ENCODE measurements at places on chromosomes 16 and 17.

- DNase-seq, result no peak
Observed at GRCh38 chr16:85221771-85222154, 109.5 kb upstream of the CIBAR2 start.

DNA sequence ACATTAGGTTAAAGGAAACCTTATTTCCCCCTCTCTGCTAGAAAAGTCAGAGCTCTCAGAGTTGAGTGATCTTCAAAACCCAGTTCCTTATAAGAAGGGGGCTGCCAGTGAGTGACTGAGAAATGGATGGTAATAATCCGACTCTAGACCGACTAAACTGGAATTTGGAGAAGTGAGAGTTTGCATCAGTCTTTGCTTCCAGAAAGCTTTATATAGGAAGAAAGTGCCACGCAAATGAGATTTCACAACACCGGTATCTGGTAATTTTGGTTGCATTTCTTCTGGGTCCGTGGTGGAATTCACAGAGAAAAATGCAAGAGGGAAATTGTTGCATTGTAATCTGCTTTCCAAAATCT lies 271.4 kb downstream of the MAF start:
- DNase-seq, result no peak

DNA sequence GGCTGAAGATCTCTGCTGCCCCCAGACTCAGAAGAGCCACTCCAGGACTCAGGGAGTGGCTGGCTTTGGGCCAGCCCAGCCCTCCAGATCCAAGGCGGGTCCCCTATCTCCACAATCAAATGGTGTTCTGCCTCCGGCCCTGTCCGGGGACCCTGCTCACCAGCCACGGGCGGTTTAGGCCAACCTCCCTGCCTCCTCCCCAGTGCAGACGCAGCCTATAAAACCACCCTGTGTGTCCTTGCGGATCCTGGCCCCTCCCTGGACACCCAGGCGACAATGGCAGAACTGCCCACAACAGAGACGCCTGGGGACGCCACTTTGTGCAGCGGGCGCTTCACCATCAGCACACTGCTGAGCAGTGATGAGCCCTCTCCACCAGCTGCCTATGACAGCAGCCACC lies at the start of gene SLC12A3:
SLC12A3 (plus strand) TSS at position 248 of the 400 bp plus-strand sequence; CDS start at position 277, 29 bp downstream.
- DNase-seq, result no peak

DNA sequence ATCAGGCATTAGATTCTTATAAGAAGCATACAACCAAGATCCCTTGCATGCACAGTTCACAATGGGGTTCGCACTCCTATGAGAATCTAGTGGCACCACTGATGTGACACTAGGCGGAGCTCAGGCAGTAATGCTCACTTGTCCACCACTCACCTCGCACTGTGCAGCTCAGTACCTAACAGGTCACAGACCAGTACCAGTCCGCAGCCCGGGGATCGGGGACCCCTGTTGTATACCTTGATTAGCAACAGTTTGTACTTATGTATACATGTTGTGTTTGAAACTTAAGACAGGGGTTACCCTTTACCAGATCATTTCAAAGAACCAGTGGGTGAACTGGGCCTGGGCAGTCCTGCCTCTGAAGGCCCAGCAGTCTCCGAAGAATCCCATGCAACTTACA lies 103.7 kb downstream of the PMP22 start:
- DNase-seq, result no peak

DNA sequence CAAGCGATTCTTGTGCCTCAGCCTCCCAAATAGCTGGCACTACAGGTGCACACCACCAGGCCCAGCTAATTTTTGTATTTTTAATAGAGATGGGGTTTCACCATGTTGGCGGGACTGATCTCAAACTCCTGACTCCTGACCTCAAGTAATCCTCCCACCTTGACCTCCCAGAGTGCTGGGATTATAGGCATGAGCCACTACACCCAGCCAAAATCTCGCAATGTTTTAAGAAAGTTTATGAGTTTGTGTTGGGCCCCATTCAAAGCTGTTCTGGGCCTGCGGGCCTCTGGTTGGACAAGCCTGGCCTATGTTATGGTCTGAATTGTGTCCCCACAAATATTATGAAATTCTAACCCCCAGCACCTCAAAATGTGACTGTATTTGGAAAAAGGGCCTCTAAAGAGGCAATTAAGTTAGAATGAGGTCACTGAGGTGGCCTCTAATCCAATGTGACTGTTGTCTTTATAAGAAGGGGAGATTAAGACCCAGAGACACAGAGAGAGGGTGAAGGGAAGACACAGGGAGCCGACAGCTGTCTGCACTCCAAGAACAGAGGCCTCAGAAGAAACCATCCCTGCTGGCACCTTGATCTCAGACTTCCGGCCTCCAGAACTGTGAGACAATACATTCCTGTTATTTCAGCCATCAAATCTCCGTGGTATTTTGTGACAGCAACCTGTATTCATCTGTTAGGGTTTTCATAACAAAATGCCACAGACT lies 469.9 kb downstream of the HS3ST4 start:
- DNase-seq, result no peak
